ENCODE measurements at places on chromosomes 4 and X.

GRCh38 chr4:79250887-79251286 is 75.0 kb downstream of the NAA11 start:
- DNase-seq = no peak

- no peak for DNase-seq
Observed at GRCh38 chr4:156886481-156886880, 85.1 kb downstream of the PDGFC start.

GRCh38 chr4:24736066-24736465 is 59.3 kb upstream of the SOD3 start:
- no peak for DNase-seq

DNA sequence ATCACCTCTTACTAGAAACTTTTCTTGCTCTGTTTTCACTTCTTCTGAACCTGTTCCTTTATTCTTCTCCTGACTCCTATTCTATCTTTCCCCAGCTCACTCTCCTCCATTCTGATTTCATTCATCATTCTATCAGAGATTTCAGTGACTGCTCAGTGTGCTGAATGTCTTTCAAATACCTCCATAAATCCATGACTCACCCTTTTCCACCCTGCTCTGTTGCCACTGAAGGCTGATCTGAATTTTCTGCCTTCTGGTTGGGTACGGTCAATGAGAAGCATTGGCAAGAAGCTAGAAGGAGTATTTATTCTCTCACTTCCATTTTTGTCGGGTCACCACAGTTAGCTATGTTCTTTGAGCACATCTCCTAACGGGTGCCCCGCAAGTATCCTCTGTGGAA is 265.9 kb downstream of the CBLL2 start:
- DNase-seq = no peak

- DNase-seq = peak; percentile 82
Observed at GRCh38 chr4:173273941-173274340, 60.2 kb downstream of the HMGB2 start.

GRCh38 chr4:33785843-33786242 is 2458.5 kb downstream of the ARAP2 start:
- no peak for DNase-seq

DNA sequence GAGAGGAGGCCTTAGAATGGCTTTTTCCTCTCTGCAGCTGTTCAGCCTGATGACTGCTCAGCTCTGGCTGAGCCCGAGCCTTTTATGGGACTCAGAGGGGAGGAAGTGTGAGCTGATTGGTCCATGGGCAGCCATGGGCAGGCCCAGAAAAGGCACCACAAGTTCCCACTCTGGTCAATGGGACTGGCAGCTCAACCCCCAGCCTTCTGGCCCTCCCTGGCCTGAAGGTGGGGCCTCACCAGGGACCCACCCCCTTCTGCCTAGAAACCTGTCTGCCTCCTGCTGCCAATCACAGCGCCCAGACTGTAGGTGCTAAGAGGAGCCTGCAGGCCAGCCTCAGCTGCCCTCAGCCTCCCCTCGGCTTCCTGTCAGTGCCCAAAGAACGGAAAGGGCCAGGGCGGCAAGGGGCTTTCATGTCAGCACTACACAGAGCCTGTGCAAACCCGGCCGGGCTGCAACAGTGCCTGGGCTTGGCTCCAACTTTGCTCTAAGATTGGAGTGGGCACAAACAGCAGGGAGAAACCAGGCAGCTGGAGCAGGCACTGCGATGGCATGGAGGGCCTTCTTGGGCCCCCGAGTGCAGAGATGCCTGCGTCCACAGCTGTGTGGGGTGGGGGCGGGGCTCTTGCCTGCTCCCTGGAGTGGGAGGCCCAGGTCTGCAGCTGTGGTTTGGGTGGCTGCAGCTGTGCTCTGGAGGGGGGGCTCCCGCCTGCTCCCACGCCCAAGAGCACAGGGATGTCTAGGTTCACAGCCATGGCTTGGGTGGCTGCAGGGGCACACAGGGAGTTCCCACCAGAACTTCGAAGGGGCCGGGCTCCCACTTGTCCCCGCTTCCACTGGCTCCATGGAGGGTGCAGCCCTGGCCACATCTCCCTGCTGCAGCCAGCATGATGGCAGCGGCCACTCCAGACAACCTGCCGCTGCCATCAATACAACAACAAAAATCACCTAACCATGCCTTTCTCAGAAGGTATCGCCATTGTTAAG is 92.6 kb downstream of the NXF2 start:
- no peak for DNase-seq

GRCh38 chr4:106062452-106062875 is 167.2 kb downstream of the NPNT start:
- no peak for DNase-seq

- no peak for DNase-seq
Observed at GRCh38 chrX:44291468-44292092, 51.9 kb downstream of the EFHC2 start.

GRCh38 chrX:45479196-45479834 is 278.6 kb upstream of the DIPK2B start:
- no peak for DNase-seq

GRCh38 chrX:130082244-130083106 is 27.8 kb downstream of the ELF4 start:
- DNase-seq = peak; percentile 42

GRCh38 chrX:22196149-22196548 is 76.6 kb upstream of the CBLL2 start:
- DNase-seq = no peak

- no peak for DNase-seq
Observed at GRCh38 chr4:184388106-184388505, 86.2 kb downstream of the IRF2 start.

DNA sequence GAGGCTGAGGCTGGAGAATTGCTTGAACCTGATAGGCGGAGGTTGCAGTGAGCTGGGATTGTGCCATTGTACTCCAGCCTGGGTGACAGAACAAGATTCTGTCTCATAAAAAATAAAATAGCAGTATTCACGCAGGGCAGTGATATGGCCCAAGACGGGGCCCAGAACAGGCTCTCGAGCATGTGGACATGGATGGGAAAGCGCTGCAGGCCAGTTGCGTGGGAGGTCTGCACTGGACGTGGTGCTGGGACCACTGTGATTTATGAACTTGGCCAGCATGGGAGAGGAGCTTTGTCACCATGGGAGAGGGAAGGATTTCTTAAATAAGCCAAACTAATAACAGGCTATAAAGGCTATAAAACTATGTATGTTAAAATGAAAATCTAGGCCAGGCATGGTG is 51.6 kb downstream of the NSD2 start:
- no peak for DNase-seq

- no peak for DNase-seq
Observed at GRCh38 chr4:104750008-104750407, 255.3 kb upstream of the CXXC4 start.

GRCh38 chr4:56026596-56026995 is 77.9 kb downstream of the CEP135 start:
- no peak for DNase-seq

- DNase-seq = peak; percentile 57
Observed at GRCh38 chr4:154807042-154807630, 26.1 kb downstream of the RBM46 start.

DNA sequence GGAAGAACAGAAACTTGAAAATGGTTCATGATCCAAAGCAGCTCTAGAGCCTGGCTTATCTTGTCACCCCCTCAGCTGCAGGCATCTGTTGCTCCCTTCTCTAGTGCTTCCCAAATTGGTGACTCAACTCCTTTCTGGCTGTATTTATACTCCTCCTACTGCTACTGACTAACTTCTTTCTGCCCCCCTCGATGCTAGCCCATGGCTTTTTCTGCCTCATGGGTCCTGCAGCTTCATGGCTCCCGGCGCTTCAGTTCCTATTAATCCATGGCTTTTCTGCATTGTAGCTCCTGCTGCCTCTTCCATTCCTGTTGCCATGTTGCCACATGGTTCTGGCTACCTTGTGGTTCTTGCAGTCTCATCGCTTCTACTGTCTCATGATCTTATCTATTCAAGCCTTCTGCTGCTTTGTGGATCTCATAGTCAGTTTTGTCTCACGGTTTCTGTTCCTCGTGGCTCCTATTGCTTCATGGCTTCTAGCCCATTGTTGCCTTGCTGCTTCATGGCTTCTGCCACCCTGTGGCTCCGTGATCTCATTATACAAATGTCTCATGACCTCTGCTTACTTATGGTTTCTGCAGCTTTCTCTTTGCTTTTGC is 48.1 kb downstream of the SMC1A start:
- DNase-seq = no peak

GRCh38 chr4:78222575-78223186 is 165.6 kb downstream of the FRAS1 start:
- DNase-seq = peak; percentile 3

GRCh38 chr4:87704001-87704400 is 53.9 kb downstream of the DMP1 start:
- no peak for DNase-seq

DNA sequence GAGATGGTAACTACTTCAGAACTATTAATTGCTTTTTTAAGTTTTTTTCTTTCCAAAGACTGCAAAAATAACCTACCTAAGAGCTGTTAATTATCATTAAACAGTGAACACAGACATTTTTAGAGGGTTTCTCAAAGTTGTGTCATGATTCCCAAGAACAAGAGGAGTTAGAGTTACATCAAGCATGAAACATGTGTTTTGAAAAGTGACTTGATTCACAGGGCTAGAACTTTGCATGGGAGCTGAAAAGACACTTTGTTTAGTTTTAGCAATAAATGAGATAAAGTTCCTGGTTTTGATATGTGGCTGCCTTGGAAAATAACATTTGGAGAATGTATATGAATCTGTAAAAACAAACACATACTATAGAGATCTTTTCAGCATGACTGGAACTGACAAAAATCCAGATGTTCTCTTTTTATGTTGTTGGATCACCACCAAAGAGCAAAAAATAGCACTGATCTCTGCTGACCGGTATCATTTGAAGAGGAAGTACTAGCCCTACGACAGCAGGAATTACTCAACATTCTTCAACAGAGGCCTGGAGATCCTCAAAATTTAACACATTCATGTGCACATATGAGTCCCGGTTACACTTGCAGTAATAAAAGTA is 173.0 kb upstream of the PCDH18 start:
- DNase-seq = peak; percentile 89

GRCh38 chr4:57070461-57070860 is 39.7 kb downstream of the IGFBP7 start:
- DNase-seq = no peak
